Adrenal gland (tissue), 19 donors: ENCODE measurements at places on chromosomes 3 and 15.
A peak's percentile ranks its signal among the peaks of the same experiment; 100 is the strongest.

DNA sequence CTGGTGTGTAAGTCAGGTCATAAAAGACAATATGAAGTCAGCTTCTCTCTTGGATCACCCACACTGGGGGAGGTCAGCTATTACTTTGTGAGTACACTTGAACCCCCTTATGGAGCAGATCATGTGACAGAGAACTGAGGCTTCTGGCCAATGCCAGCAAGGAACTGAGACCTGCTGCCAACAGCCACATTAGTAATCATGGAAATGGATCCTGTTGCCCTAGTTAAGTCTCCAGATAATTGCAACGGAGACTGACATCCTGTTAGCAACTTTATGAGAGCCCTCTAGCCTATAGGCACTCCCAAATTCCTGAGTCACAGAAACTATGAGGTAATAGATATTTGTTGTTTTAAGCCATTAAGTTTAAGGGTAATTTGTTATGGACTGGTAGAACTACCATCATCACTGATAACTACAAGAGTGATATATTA is 110.4 kb upstream of the GMNC start:
- no peak for DNase-seq

GRCh38 chr15:75202251-75203016 is 752 bp downstream of the C15orf39 start:
- DNase-seq = peak; percentile 81

- DNase-seq = no peak
These were observed 56.2 kb downstream of the SLC6A6 start for GRCh38 chr3:14458434-14459275.

GRCh38 chr3:193779933-193780332 is 186.9 kb downstream of the OPA1 start:
- no peak for DNase-seq

DNA sequence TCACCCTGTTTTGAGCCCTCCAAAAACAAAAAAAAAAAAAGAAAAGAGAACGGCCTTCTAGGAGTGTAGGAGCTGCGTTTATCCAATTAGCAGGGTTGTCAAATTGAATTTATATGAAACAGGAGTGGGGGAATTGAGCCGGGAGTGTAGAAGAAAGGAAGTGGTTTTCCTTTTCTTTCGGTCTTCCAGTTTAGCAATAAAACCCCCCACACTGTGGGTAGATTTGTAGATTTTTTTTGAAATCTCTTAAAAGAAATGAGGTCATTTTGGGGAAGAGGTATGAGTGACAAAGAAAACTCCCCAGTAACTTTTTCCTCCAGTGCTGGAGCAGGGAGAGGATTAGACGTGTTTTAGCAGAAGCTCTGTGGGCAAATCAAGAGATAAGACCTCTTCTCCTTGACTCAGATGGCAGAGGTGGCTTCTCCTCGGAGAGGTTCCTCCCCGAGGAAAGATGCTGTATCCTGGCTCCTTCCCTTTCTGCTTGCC is 30.8 kb downstream of the BOC start:
- no peak for DNase-seq

DNA sequence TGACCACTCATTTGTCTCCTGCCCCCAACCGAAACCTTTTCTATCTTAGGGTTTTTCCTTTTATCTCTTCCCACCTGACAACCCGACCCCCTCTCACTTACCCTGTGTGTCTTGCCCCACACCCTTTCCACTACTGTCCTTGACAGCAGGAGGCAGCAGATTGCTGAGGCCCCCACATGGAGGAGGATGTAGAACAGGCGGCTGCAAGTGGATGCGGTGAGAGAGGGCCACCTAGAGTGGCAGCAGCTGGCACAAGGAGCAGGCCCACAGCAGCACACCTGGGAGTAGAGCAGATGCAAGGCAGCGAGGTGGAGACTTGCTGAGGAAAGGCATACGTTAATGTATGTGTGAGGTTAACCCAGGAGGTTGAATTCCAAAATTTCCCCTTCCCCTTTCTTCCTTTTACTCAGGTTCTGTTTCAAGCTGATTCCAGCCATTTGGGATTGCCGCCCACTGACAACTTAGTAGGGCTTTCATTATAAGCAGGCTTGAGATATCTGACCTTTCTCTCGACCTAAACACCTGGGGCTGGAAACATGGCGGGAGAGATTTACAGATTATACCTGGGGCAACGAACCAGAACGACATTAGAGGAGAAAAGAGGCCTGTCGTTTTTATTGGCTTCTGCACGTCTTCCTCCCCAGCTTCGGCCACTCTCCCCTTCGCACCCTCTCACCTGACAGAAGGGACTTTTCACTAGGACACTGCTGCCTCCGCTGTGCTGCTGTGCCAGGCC is 643 bp downstream of the SERINC4 start:
- no peak for DNase-seq

DNA sequence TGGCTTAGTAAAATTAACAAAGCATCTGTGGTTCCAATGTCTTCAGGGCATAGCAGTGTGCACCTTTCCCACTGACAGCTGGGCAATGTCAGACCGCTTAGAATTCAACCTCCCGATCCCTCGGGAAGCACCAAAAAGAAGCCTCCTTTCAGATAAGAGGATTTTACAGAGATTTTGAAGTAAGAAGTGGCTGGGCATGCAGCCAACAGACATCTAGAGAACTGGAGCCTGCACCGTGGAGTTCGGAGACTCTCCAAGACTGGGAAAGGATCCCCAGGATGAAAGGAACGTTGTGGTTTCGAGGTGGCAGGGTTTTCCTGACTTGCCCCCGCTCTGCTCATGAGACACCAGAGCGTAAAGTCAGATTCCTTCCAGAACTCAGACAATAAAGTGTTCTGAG is 5.3 kb downstream of the FAM174B start:
- no peak for DNase-seq

DNA sequence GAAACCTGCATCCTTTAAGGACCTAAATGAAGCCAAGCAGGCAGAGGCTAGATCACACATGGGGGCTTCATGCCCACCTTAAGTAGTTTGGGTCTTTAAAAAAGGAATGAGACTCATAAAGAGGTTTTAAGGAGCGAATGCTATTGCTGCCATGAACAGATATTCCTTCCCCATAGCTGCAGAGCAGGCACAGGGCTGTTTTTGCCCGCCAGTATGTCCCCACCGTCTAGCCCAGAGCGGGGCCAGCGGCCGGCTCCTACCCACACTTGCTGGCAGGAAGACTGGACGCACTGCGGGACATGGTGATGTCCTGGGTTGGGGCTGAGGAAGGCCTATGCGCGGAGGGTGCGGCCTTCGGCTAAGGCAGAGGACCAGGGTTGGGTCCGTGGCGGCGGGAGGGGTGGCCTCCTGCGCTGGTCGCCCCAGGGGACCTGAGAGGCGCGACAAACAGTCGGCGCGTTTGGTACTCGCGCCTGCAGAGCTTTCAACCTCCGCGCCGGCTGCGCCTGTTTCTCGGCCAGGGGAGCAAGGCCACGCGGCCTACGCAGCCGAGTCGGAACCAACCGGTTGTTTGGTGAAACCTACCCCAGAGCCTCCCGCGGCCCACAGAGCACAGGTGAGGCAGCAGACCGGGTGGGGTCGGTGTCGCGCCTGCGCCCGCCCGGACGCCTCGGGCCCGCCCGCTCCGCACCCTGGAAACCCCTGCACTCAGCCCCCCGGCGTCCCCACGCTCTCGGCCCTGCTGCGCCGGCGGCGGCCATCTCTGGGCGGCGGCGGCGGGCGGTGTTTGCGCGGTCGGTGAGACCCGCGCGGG is at the start of gene FAIM:
Gene FAIM, plus strand, starts transcription at position 450 of the 814 bp plus-strand sequence. CDS start 10,956 bp downstream, outside the sequence.
- DNase-seq = peak; percentile 70

- no peak for DNase-seq
These were observed 918 bp downstream of the PRSS50 start for GRCh38 chr3:46716461-46717441.

DNA sequence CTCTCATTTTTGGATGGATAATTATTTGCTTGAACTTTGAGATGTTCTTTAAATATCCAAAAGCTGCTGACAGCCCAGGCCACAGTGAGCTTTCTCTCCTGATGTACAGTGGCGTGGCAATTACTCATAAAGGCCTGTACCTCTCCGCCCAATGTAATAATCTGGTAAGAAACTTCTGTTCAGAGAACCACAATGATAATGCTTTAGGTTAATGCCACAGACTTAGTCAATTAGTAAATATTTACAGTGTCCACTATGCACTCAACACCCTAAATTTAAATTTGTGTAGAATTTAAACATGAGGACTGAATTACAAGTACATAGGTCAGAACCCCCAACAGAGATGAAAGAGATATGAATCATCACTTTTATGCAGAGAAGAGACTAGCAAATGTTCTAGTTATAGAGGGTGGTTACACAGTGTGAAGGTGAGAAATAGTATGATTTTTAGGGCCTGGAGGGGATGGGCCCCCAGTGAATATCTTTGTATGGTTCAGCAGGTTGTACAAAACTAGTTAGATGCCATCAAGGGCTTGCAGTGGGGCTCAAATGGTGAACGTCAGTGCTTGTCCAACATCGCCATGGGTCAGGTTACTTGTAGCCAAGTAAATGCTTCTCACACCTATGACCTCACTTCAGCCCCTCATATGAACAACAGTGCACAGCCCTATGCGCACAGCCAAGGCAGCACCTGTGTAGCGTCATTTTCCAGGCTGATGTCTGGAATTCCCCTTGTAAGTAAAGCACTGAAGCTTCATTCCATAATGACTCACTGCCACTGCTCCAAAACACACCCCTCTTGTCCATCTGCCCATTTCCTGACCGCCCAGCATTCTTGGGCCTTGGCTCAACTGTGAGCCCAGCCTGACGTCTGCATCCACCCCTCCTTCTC is 13.3 kb downstream of the ABHD2 start:
- DNase-seq = peak; percentile 93

- no peak for DNase-seq
These were observed 8.0 kb upstream of the SLC22A13 start for GRCh38 chr3:38257583-38257982.

- no peak for DNase-seq
These were observed 163.0 kb downstream of the TBC1D5 start for GRCh38 chr3:17579289-17580031.

DNA sequence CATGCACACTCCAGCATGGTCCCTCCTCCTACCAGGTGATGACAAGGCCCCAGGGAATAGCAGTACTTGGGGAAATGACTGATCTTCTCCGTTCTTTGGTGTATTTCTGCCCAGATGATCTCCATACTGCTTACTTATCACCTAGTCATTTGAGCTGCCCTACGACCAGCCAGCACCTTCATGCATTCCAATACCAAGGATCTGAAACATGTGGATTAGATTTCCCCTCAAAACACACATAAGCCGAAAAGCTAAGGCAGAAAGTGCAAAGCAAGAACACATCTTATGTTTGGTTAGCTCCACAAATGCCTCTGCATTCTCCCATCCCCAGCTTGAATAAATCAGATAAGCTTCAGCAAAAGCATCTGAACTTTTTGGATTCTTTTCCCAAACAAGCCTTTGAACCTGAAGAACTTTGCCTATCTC is 64.8 kb upstream of the BCL6 start:
- no peak for DNase-seq

DNA sequence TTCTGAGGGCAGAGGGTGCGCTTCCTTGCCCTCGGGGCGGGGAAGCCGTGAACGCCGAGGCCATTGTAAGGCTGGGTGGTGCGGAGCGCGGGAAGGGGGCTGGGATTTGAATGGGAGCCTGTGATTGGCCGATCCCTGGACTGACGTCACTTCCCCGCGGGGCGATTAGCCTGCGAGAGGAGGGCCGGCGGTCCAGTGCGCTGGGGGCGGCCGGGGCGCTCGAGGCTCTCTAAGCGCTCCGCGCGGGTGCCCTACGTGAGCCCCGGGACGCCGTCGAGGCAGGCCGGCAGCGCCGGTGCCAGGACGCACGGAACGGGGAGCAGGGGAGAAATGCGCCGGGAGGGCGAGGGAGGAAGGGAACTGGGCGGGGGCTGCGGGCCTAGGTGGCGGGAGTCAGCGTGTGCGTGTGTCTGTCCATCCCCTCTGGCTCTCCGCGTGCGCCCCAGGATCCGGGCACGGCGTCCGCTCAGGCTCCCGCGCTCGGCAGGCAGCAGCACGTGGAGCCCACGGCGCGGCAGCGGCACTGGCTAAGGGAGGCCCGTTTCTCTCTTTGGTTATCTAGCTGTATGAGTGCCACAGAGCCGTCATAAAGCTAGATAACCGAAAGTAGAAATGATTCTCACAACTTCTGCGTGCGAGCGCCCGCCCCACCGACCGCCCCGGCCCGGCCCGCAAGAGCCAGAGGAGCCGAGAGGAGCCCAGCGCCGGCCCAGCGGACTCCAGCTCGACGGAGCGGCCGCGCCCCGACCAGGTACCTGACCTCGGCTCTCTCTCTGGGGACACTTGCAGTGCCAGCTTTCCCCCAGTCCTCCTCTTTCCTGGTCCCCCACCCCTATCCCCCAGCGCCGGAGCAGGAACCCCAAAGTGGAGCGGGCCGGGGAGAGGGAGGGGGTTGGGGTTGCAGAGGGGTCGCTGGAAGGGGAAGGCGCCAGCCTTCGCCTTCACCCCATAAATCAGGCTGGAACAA is 33.1 kb upstream of the POLG start:
- peak; percentile 16 for DNase-seq

GRCh38 chr3:124510290-124510689 is 220.0 kb upstream of the UMPS start:
- DNase-seq = no peak

DNA sequence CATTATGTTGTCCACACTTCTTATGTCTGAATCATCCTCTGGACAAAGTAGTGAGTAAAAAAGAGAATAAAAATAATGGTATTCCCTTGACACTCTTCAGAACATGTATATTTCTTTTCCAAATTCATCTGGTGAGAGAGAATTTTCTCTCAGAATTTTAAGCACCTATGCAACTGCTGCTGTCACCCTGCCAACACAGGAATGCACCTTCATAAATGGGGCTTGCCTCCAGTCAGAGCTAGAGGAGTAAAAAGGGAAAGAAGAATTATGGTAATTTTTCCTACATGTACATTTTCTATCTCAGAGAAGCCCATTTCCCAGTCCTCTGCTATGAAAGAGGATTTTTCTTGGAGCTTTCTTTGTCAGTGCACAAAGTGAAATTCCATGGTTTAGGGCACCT is 92.2 kb upstream of the ALCAM start:
- DNase-seq = no peak

GRCh38 chr3:110544730-110545129 is 526.9 kb upstream of the NECTIN3 start:
- no peak for DNase-seq

DNA sequence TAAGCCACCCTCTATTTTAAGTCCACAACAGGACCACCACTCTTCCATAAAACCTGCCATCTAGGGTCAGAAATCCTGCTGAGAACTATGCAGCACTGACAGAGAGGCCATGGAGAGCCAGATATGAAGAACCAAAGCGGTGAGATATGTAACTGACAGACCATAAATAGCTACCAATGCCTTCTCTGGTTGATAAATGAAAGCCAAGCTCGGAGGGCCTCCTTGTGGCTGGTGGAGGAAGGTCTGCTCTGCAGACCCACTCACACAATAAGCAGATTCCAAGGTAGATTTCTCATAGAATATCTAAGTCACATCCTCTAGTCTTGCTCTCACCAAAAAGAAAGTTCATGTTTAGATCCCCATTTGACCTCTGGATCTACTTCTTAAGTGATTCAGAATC is 38.9 kb downstream of the RYK start:
- peak; percentile 44 for DNase-seq

DNA sequence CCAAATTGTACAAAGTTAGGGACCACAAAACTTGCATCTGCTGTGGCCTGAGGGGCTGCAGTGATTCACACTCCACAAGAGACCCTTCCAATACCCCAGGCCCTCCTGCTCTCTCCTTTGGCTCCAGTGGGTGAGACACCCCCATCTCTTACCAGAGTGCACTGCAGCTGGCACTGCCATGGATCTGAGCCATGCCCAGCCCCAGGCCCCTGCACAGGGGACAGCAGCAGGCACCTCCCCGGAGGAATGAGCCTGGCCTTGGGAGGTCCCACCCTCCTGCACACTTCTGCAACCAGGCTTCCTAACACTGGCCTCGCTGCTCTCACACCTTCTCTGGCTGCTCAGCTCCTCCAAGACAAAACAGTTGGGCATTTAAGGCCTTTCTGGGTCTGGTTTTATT is 16.3 kb upstream of the TSPAN3 start:
- no peak for DNase-seq
